Activated naive CD4-positive, alpha-beta T cell treated with anti-CD3 and anti-CD28 coated beads, Interleukin-2, amount 10 ng/mL, durations not matched to agents 7 days and 5 days (primary cell): ENCODE measurements at places on chromosomes 4 and X.

DNA sequence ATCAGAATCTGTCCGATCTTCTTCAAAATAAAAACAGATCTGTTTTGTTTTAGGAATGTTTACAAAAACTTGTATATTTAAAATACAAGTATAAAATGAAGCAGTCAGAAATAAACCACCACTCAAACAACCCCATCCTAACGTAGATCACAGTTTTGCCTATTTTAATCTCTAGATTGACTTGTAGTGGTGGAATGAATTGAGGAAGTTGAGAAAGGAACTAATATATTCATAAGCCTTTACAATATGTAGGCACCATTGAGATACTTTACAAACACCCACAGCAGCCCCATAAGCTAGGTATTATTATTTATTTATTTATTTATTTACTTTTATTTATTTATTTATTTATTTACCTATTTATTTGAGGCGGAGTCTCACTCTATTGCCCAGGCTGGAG lies 52.3 kb upstream of the KLF3 start:
- H3K27me3 ChIP-seq: peaks cover 5% of the 10 kb centered on the region
- DNase-seq: no peak
- H3K27ac ChIP-seq: no peak overlapping the region
- no peak overlapping the region for H3K4me3 ChIP-seq
- no peaks in the 10 kb centered on the region for H3K36me3 ChIP-seq
- H3K4me1 ChIP-seq: peaks cover 46% of the 10 kb centered on the region

DNA sequence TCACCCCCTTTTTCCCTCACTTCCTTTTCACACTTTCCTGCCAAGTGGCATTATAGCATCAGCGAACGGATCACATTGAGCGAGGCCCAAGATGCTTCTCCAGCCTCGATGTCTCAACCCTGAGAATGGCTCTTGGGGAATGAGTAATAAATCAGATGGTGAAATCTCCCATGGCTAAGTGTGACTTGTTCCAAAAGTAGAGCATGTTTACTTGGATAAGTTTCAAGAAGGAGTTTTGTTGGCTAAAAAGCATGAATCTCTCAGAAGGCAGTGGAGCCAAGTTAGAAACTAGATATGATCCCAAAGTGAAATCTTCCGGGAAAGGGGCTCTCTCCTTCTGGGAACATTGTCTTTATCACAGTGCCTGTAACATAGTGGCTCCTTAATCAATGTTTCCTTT lies 316.3 kb downstream of the CAMK2D start:
- no peaks in the 10 kb centered on the region for H3K36me3 ChIP-seq
- DNase-seq: no peak
- no peak overlapping the region for H3K4me3 ChIP-seq
- H3K4me1 ChIP-seq: peaks cover 5% of the 10 kb centered on the region

- no peaks in the 10 kb centered on the region for H3K36me3 ChIP-seq
- no peak overlapping the region for H3K4me3 ChIP-seq
- H3K4me1 ChIP-seq: no peaks in the 10 kb centered on the region
- H3K27ac ChIP-seq: no peak overlapping the region
- no peak for DNase-seq
Observed at GRCh38 chr4:186036976-186037581, 31.9 kb upstream of the TLR3 start.

GRCh38 chrX:136162827-136163570 lies 15.7 kb downstream of the FHL1 start:
- no peak overlapping the region for H3K27ac ChIP-seq
- DNase-seq: peak; percentile 62
- H3K4me1 ChIP-seq: peaks cover 8% of the 10 kb centered on the region
- H3K27me3 ChIP-seq: no peaks in the 10 kb centered on the region
- H3K4me3 ChIP-seq: no peak overlapping the region

GRCh38 chrX:131845201-131845600 lies 177.9 kb upstream of the STK26 start:
- no peak overlapping the region for H3K27ac ChIP-seq
- no peak overlapping the region for H3K4me3 ChIP-seq
- H3K4me1 ChIP-seq: peaks cover 6% of the 10 kb centered on the region
- no peaks in the 10 kb centered on the region for H3K36me3 ChIP-seq
- no peak for DNase-seq

DNA sequence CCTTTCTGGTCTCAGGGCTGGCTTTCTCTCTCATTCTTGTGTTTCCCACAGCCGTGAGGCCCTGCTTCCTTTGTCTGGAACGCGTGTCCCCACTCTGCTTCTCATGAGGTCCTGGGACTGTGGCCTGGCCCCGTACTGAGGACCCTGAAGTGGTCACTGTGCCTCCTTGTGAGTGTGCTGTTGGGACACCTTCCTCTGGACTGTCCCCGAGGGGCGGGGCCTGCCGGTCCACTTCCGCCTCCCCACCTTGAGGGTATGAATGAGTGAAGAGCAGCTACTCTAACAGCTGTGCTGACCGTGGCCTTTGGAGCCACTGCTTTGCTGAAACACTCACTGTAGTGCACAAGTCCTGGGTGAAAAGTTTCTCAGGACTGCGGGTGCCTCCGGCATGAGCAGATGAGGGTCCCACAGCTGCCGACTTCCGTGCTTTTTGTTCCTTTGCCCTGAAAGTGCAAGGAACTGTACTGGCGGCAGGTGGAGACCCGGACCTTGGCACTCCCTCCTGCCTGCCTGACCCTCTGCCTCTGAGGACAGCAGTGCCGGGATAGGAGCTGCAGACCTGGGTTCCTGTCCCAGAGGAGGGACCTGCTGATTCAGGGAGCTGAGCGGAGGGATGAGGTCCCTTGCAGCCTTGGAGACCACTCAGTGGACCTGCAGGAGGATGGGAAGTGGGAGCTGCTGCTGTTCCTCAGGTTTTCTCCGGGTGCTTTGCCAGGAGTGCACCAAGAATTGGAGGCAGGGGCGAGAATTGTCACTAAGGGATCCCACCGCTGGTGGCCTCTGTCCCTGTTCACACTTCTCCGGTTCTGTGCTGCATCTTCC lies 38.0 kb downstream of the HTT-AS start:
- peaks cover 44% of the 10 kb centered on the region for H3K27me3 ChIP-seq
- no peaks in the 10 kb centered on the region for H3K36me3 ChIP-seq
- no peak overlapping the region for H3K4me3 ChIP-seq
- peaks cover 38% of the 10 kb centered on the region for H3K4me1 ChIP-seq
- DNase-seq: no peak

DNA sequence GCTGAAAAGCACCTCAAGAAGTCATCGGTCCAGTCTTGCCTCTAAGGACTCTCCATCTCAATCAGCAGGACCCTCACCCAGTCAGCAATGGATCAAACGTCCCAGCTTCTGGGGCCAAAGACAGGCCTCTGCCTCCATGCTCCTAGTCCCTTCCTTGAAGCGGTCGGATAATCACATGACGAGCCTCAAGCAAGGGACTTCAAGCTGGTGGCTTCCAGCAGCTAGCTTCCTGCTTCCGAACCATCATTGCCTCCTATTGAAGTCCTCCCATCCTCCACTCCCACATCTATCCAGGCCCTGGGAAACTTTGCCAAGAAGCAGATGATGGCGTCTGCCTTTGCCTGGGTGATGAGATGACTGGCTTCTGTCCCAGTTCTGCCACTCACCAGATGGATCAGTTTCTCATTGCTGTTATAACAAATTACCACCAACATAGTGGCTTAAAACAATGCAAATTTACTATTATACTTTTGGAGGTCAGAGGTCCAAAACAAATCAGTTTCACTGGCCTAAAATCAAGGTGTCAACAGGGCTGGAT lies 135.2 kb upstream of the MAMLD1 start:
- DNase-seq: no peak
- peaks cover 4% of the 10 kb centered on the region for H3K27me3 ChIP-seq
- peaks cover 4% of the 10 kb centered on the region for H3K4me1 ChIP-seq
- H3K36me3 ChIP-seq: no peaks in the 10 kb centered on the region
- no peak overlapping the region for H3K4me3 ChIP-seq

DNA sequence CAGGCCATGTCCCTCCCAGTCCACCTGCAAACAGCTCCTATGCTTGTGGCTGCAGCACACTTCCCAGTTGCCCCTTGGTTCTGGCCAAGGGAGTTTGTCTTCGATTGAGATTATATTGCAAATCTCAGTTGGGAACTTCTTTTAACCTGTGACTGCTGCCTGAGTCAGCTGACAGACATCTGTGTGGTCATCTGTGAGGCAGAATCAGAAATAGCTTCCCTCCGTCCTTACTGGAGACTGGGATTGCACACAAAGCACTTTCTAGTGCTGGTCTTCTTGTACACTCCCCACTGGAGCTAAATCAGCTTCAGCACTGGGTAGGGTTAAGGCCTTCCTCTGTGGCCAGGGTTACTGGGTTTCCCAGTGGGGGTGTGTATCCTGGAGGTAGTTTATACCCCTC lies 34.3 kb downstream of the ZNF330 start:
- no peak overlapping the region for H3K27ac ChIP-seq
- H3K27me3 ChIP-seq: peaks cover 34% of the 10 kb centered on the region
- no peaks in the 10 kb centered on the region for H3K36me3 ChIP-seq
- H3K4me1 ChIP-seq: peaks cover 3% of the 10 kb centered on the region
- no peak for DNase-seq
- H3K4me3 ChIP-seq: no peak overlapping the region

DNA sequence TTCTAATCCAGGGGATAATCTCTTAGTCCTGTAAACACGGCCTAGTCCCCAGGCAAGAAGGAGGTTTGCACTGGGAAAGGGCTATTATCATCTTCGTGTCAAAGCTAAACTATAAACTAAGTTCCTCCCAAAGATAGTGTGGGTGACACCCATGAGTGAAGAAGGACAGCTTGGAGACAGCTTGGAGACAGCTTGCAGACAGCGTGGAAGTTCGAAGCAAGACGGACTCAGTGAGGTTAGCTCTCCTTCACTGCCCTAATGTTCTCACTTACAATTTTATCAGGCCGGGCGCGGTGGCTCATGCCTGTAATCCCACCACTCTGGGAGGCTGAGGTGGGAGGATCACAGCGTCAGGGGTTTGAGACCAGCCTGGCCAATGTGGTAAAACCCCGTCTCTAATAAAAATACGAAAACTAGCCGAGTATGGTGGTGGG lies 19.2 kb upstream of the PLCXD1 start:
- H3K27ac ChIP-seq: no peak overlapping the region
- no peak overlapping the region for H3K4me3 ChIP-seq
- no peaks in the 10 kb centered on the region for H3K27me3 ChIP-seq
- no peaks in the 10 kb centered on the region for H3K4me1 ChIP-seq
- no peak for DNase-seq

DNA sequence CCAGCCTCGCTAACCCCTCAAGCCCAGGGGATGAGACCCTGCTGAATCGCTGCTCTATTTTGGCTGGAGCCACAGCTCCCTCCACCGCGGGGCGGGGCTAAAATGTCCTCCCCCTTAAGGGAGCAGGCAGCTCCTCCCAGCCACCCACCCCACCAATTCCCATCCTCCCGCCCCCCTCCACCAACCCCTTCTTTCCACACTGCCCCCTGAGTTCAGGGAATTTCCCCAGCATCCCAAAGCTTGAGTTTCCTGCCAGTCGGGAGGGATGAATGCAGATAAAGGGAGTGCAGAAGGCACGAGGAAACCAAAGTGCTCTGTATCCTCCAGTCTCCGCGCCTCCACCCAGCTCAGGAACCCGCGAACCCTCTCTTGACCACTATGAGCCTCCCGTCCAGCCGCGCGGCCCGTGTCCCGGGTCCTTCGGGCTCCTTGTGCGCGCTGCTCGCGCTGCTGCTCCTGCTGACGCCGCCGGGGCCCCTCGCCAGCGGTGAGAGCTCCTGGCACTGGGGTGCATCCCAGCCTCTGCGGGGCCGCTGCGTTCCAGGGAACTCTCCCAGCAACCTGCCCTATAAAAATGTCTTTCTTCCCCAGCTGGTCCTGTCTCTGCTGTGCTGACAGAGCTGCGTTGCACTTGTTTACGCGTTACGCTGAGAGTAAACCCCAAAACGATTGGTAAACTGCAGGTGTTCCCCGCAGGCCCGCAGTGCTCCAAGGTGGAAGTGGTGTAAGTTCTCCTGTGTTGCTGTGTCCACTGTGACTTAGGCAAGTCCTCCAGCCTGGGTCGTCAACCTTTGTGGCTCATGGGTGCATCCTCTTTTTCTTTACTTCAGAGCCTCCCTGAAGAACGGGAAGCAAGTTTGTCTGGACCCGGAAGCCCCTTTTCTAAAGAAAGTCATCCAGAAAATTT lies at the start of gene CXCL6:
CXCL6 (plus strand) TSS at position 306 of the 907 bp plus-strand sequence; CDS start at position 379, 73 bp downstream.
- no peaks in the 10 kb centered on the region for H3K36me3 ChIP-seq
- H3K27me3 ChIP-seq: peaks cover 15% of the 10 kb centered on the region
- DNase-seq: no peak
- H3K4me3 ChIP-seq: no peak within 1 kb of the TSS

- no peaks in the 10 kb centered on the region for H3K36me3 ChIP-seq
- peak overlapping the region; percentile 61 for H3K4me3 ChIP-seq
- H3K27ac ChIP-seq: peak overlapping the region; percentile 64
- no peak for DNase-seq
- peaks cover 23% of the 10 kb centered on the region for H3K4me1 ChIP-seq
Observed at GRCh38 chrX:154751203-154751668, 359 bp upstream of the GAB3 start.

DNA sequence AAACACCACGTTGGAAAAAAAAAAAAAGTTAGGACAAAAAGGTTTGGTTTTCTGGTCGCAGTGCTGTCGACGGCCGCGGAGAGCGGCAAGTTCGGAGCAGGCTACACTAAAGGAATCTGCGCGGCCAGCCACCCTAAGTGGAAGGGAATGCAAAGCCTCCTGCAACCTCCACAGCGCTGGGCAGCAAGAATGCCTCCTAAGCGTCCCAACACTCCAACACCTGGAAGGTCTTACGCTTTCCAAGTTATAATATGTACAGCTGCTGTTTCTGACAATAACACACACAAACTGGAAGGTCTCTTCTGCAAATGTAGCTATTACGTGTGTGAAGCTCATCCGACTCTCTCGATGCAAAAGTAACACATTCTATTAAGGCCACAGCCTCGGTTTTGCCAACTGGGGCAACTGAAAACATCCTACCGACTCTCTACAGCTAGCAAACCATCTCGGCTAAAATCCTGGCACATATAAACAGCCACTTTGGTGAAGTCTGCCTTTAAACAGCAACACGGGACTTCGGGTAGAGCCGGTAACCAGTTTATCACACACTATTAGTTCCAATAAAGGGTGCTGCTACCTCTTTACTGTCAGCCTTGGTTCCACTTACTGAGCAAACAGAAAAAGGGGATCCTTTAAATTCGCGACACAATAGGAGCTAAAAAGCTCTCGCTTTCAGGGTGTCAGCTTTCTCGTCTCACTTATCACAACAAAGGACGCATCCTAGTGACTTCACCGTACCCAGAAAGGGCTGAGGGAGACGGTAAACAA lies 895 bp downstream of the SMIM14 start:
- H3K4me1 ChIP-seq: peaks cover 33% of the 10 kb centered on the region

DNA sequence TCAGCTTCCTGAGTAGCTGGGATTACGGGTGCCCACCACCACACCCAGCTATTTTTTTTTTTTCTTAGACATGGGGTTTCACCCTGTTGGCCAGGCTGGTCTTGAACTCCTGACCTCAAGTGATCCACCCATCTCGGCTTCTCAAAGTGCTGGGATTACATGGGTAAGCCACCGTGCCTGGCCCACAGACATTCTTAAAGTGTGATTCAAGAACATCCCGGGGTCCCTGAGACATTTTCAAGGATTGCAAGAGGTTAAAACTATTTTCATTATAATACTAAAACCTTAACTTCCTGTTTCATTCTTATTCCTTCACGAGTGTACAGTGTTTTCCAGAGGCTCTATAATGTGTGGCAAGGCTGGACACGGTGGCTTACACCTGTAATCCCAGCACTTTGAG lies 318.7 kb downstream of the CAMK2D start:
- H3K4me1 ChIP-seq: peaks cover 5% of the 10 kb centered on the region
- DNase-seq: no peak
- H3K27me3 ChIP-seq: peaks cover 4% of the 10 kb centered on the region
- H3K27ac ChIP-seq: no peak overlapping the region
